ENCODE measurements at places on chromosomes 1 and 21.

DNA sequence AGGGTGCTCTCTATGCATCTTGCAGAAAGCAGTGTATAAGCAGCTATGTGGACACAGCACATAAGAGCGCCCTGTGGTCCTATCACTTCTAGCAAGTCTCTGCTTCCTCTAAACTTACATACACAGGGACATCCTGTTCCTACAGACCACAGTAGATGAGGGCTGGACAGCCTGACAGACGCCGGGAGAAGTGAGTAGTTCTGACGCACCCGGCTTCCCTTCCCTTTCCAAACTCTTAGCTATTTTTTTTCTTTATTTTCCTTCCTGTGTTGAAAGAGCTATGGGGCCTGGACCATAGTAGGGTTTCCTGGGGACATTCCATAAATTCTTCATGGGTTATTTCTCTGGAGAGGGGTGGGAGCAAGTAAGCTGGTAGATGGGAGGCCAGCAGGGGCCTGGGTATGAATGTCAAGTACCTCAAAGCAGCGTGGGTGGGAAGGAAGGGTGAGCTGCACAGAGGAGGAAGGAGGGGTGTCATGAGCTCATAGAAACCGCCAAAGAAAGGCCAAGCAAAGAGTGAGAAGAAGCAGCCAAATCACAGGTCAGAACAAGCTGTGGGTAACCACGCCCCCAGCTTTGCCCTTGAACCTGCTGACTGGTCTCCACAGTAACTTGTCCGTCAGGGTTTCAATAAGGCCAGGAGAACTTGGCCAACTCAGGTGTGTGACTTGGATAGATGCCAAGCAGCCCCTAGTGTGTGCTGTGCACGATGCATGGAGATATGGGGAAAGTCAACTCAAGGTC lies 36.6 kb downstream of the PLXNA2 start:
- no peak for DNase-seq

DNA sequence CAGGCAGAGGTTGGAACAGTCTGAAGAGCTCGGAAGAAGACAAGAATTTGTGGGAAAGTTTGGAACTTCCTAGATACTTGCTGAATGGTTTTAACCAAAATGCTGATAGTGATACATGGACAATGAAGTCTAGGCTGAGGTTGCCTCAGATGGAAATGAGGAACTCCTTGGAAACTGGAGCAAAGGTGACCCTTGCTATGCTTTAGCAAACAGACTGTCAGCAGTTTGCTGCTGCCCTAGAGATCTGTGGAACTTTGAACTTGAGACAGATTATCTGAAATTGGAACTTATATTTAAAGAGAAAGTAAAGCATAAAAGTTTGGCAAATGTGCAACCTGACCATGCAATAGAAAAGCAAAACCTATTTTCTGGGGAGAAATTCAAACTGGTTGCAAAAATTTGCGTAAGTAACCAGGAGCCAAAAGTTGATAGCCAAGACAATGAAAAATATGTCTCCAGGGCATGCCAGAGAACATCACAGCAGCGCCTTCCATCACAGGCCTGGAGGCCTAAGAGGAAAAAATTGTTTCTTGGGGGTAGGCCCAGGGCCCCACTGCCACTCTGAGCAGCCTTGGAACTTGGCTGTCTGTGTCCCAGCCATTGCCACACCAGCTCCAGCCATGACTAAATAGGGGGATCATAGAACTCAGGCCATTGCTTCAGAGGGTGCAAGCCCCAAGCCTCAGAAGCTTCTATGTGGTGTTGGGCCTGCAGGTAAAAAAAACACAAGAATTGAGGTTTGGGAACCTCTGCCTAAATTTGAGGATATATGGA lies 675.3 kb downstream of the LTN1 start:
- DNase-seq = no peak

GRCh38 chr1:193909406-193910082 lies 723.1 kb upstream of the B3GALT2 start:
- DNase-seq = no peak

DNA sequence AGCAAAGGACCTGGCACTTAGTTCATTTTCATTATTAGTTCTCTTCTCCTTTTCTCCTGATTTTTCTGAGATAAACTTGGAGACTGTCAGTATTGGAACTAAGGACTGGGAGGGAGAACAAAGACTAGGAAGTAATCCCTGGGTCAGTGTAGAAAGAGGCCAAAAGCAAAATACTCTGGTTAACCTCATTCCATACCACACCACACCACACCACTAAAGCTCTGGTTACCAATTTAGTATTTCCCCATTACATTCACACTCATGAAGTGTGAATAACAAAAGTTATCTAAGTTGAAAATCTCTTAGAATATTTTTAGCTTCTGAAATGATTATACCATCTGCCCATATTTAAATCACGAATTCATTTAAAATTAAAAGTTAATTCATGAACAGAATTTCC lies 68.9 kb upstream of the DMRTA2 start:
- no peak for DNase-seq

GRCh38 chr1:117644696-117645311 lies 39.0 kb downstream of the TENT5C start:
- no peak for DNase-seq

DNA sequence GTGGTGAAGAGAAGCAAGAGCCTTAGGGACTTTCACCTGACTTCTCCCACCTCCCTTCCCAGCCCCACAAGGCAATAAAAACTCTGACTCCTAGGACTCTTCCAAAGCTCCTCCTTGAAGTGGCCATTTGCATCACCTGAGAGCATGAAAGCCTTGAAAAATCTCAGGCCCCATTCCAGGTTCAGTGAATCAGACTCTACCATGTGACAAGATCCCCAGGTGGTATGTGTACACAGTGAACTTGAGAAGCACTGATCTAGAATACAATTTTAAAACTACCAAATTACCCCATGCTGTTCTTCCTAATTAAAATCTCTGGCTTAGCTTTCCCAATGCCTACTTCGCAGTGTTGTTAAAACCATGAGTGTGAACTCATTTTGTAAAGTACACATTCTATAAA lies 195.1 kb upstream of the SAMSN1 start:
- no peak for DNase-seq

GRCh38 chr1:155038602-155039307 lies 5.1 kb downstream of the DCST1 start:
- DNase-seq = no peak

- DNase-seq = no peak
These were observed 10.9 kb downstream of the CLCA4 start for GRCh38 chr1:86557739-86558138.

DNA sequence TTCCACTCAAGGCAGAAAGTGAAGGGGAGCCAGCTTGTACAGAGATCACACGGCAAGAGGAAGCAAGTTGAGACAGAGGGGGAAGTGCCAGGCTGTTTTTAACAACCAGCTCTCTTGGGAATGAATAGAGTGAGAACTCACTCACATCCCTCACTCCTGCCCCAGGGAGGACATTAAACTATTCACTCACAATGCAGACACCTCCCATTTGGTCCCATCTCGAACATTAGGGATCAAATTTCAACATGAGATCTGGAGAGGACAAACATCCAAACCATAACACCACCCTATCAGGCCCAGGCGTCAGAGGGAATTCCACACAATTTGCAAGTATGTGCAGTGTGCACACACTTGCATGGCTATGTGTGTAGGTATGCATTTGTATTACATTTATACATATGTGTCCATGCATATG lies 62.7 kb downstream of the DMAP1 start:
- no peak for DNase-seq

GRCh38 chr1:15712168-15712567 lies 23.9 kb upstream of the SLC25A34 start:
- DNase-seq = no peak

DNA sequence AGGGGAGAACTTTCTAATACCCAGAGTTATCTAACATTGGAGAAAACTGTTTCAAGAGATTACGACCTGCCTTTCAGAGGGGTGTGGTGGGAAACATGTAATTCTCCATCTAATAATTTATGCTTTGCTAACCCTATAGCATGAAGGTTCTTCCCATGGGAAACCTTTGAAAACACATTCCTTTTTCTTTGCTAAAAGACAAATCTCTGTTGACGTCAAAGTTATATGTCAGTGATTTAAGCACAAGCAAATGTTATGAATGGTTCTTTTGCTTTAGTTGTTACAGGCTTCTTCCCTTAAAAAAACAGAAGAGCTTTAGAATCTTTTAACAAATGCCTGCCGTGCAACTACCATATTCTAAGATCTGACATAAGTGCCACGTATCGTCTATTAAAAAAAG lies 19.2 kb downstream of the FMO2 start:
- DNase-seq = no peak

DNA sequence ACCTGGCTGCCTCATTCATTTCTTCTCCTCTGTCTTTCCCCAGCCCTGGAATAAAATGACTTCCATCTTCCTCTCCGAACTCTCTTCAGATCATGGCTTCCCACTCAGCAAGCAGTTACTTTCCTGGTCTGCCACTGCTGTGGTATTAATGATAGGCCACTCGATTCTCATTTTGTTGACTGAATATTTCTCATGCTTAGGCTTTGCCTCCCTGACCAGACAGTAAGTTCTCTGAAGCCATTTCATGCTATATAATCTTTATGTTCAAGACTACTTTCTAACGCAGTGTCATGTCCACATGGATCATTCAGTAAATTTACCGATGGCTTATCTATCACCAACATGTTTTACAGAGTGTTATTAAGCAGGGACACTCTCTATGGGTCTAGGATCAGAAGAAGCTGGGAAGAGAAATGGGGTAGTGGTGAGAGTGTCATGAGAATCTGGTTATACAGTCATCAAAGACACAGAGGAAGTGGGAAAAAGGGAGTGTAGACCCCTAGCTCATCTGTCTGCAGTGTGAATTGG lies 20.6 kb downstream of the RUNX1 start:
- DNase-seq = no peak

DNA sequence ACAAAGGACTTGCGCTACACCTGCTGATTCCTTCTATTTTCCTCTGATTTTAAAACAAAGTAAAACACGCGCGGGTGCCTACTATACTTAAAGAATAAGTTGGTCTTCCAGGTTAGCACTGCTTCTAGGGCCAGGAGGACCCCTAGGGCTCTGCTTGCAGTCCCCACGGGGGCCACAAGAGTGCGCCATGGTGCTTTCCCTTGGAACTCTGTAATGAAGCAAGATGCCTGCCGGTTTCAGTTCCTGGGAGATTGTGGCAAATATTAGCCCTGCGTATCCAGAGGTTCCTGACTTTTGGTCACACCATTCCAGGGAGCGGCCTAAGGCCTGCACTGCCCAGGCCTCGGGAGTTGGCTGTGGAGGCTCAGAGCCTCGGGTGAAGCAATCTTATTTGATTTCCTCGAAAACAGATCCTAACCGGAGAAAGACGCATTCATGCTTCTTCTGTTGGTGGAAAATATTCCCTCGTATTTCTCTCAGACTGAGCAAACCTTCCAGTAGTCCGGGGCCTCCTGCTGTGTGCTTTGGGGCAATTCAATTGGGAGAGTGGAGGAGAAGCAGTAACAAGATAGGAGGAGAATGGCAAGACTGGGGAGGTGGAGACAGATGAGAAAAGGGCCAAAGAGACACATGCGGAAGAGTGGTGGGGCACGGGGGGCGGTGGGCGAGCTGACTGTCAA lies 25.3 kb downstream of the ADAM30 start:
- DNase-seq = no peak

DNA sequence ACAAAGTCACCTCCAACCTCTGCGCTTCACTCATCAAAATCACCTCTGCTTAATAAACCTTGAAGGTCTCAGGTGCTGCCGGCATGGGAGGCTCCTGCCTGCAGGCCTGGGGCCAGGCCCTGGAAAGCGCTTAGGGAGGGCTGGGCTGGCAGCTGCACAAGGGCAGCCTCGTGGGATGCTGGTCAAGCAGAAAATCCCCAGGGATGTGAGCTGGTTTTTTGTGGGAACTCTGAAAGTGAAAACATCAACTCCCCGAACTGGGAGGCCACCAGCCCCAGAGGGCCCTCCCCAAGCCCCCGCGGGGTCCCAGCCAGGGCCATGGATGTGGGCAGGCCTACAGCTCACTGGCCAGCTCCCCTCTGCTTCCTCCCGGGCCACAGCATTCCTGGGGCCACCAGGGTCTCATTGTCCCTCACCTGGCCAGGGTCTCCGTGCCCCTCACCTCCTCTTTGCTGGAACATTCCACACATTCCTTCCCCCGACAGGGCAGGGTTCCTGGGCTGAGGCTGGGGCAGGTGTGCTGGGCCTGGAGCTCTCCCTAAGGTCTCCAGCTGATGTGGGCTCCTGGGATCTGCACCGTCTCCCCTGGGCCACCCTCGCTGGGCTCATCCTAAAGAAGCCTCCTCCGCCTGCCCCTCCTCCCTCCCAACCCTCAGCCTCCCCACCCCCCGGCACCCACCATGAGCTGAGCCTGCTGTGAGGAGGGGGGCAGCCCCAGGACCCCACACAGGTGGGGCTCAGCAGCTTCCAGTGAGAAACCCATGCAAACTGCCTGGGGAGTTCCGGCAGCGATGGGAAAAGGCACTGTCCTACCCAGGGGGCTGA lies 36.0 kb upstream of the POFUT2 start:
- DNase-seq = no peak

DNA sequence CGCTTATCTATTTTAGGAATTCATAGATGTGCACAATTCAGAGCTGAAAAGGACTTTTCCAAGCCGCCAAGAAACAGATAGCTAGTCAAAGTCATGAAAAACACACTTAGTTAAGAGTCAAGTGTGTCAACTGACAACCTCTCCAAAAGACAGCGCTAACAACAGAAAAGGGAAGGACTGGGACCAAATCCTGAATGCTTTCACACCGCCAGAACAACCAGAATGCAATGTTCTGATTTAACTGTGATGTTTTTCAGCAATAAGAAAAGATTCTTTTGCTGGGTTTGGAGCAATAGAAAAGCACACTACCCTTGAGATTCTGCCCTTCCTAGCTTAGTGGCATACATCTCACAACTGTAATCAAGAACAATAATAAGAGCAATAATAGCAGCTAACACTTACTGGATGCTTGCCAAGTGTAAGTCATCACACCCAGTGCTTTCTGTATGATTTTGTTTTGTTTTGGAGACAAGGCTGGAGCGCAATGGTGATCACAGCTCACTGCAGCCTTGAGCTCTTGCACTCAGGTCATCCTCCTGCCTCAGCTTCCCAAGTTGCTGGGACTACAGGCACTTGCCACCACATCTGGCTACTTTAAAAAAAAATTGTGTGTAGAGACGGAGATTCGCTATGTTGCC lies 33.9 kb upstream of the SDC3 start:
- no peak for DNase-seq

GRCh38 chr21:42261829-42262200 lies 42.9 kb downstream of the ABCG1 start:
- DNase-seq = no peak

- no peak for DNase-seq
These were observed 82.7 kb upstream of the ZBTB18 start for GRCh38 chr1:243968413-243968812.

DNA sequence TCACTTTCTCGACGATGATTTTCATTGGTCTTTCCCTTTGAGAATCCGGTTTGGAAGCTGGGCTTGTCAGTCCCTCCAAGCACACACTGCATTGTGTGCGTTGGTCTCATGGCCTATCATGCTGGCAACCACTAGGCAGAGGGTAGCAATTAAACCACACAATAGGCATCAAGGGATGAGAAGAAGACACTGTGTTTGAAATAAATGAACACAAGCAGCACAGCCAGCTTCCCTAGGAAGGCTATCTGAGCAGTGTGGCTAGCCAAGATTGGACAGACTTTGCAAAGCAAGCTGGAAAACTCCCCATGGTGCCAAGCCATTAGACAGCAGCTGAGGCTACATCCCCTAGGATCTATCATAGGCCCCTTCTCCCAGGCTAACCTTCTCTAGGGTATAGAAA lies 288.7 kb downstream of the NUF2 start:
- DNase-seq = no peak

- DNase-seq = no peak
These were observed 2.0 kb upstream of the CCN1 start for GRCh38 chr1:85578321-85579295.

GRCh38 chr1:91697861-91698260 lies 188.1 kb downstream of the TGFBR3 start:
- no peak for DNase-seq

Measured in cortex of kidney (tissue), 1 donor.